Neural crest cell (in vitro differentiated cells): ENCODE measurements at places on chromosomes 2 and 18. TPM values are rescaled to one million over a fixed set of nuclear protein-coding genes. Genes with fewer than 3 reads are reported as not detected.
A peak's percentile ranks its signal among the peaks of the same experiment; 100 is the strongest.

- no peak for DNase-seq
- peaks cover 5% of the 10 kb centered on the region for H3K36me3 ChIP-seq
- no peak overlapping the region for H3K4me3 ChIP-seq
- H3K4me1 ChIP-seq: peaks cover 23% of the 10 kb centered on the region
- H3K27ac ChIP-seq: no peak overlapping the region
These were observed 142.3 kb upstream of the ZFP36L2 start for GRCh38 chr2:43368483-43369385.

GRCh38 chr2:147425437-147426029 is 419.3 kb upstream of the ACVR2A start:
- peaks cover 3% of the 10 kb centered on the region for H3K36me3 ChIP-seq
- H3K4me1 ChIP-seq: no peaks in the 10 kb centered on the region
- H3K27ac ChIP-seq: no peak overlapping the region

- H3K36me3 ChIP-seq: peaks cover 2% of the 10 kb centered on the region
- H3K4me3 ChIP-seq: no peak overlapping the region
- no peak for DNase-seq
- H3K27ac ChIP-seq: no peak overlapping the region
These were observed 50.2 kb downstream of the MCFD2 start for GRCh38 chr2:46865181-46865970.

DNA sequence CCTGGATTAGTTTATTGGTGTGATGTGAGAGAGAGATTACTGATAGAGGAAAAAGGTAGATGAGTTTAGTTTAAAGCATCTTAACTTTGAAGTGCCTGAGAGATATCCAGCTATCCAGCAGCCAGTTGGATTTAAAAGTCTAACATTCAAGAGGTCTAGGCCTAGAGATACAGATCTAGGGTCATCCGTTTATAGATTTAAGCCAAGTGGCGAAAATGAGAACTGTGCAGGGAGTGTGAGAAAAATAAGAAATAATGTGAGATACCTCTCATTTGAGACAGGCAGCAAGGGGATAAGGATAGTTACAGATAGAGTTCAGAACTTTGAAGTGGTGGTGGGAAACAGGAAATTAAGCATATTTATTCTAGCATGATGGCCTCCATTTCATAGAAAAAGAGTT is 5.3 kb upstream of the ORC2 start:
- no peaks in the 10 kb centered on the region for H3K27me3 ChIP-seq
- peaks cover 24% of the 10 kb centered on the region for H3K4me1 ChIP-seq
- no peaks in the 10 kb centered on the region for H3K36me3 ChIP-seq
- DNase-seq: no peak
- H3K4me3 ChIP-seq: no peak overlapping the region

DNA sequence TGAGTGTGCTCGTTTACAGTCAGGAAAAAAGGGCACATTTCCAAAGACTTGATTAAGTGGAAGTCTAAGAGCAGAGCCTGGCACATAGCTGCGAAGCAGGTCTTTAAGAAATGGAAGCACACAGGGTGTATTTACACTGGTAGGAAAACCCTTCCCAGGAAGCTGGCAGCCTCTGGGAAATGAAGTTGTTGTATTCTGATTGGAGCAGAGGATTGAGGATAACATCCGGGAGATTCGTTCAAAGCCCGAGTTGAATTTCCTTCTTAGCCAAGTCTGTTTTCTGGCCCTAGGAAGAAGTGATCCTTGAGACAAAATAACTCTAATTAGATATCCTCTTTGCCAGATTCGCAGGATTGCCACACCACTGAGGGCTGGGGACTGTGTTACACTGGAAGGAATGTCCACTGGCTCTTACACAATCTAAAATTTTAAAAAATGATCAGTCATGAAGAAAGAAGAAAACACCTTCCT is 75.9 kb downstream of the ITGB1BP1 start:
- peaks cover 16% of the 10 kb centered on the region for H3K36me3 ChIP-seq
- no peak for DNase-seq
- no peaks in the 10 kb centered on the region for H3K27me3 ChIP-seq
- no peaks in the 10 kb centered on the region for H3K4me1 ChIP-seq
- H3K27ac ChIP-seq: no peak overlapping the region
- no peak overlapping the region for H3K4me3 ChIP-seq

DNA sequence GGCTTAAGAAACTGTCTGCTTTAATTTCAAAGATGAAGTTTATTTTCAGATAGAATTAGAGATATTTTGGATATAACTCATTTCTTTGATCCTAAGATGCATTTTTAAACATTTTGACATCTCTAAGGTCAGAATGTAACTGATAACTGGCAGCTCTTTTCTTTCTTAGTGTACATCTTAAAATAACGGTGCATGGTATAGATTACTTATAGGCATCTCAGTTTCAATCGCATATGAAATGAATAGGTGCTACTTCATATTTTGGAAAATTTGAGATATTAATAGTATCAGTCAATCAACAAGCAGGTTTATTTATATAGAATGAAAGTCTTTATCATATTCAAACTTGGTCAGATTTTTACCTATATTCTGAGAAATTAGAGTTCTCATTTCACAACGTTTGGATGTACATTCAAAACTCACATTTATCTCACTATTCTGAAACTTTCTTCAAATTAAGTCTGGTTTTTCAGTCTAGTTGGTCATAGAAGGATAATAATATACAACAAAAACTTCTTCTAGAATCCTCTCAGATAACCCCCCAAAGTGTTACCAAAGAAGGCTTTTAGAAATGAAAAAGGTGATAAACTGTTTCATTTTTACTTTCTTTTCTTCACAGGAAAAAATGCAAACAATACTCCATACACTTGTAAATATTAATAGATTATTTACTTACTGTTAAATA is 122.8 kb upstream of the WDSUB1 start:
- DNase-seq: no peak
- no peaks in the 10 kb centered on the region for H3K27me3 ChIP-seq
- peaks cover 15% of the 10 kb centered on the region for H3K36me3 ChIP-seq
- no peak overlapping the region for H3K27ac ChIP-seq

DNA sequence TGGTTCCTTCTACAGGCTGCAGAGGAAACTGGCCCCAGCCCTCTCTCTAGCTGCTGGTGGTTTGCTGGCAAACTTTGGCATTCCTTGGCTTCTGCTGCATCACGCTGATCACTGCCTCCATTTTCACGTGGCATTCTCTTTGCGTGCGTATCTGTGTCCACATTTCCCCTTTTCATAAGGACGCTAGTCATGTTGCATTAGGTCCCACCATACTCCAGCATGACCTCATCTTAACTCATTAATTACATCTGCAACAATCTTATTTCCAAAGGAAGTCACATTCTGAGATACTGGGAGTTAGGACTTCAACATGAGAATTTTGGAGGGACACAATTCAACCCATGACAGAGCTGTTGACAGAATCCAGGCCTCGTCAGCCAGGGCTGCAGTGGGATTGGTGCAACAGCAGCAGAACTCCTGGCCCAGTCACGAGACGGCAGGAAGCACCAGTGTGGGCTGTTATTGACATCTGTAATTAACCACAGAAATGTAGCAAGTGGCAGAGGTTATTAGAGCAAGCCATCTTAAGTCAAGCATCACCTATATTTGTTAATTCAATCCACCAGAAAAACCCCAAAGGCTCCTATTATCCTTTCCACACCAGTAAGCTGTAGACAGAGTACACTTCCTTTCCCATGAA is 132.4 kb downstream of the TMEM163 start:
- no peak overlapping the region for H3K4me3 ChIP-seq
- H3K27me3 ChIP-seq: no peaks in the 10 kb centered on the region
- H3K4me1 ChIP-seq: peaks cover under 1% of the 10 kb centered on the region
- no peak for DNase-seq

DNA sequence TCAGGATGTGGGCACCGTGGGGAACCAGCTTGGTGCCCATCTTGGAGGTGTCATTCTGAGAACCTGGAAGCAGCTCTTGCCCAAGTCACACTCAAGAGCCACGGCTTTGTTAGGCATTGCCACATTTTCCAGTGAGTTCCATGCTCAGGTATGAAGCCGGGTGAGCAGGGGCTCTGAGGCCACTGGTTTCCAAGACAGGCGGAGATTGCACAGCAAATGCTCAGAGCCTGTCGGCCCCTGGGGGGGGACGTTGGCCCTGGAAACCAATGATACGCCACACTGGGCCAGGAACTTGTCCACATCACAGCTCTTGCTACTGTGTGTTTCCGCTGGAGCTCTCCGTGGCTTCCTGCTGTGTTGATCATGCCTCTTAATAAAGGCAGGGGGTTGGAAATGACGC is 52.5 kb upstream of the SALL3 start:
- H3K27ac ChIP-seq: no peak overlapping the region
- H3K27me3 ChIP-seq: peaks cover 2% of the 10 kb centered on the region
- H3K36me3 ChIP-seq: no peaks in the 10 kb centered on the region
- H3K4me3 ChIP-seq: no peak overlapping the region

GRCh38 chr2:20444993-20445910 is 1.6 kb upstream of the RHOB start:
- no peak for DNase-seq
- peaks cover 5% of the 10 kb centered on the region for H3K36me3 ChIP-seq
- peak overlapping the region; percentile 63 for H3K4me3 ChIP-seq
- H3K27me3 ChIP-seq: peaks cover 3% of the 10 kb centered on the region
- no peak overlapping the region for H3K27ac ChIP-seq

GRCh38 chr2:240790370-240791220 is 29.4 kb downstream of the KIF1A start:
- peaks cover 19% of the 10 kb centered on the region for H3K4me1 ChIP-seq
- no peak overlapping the region for H3K4me3 ChIP-seq
- H3K27ac ChIP-seq: no peak overlapping the region

DNA sequence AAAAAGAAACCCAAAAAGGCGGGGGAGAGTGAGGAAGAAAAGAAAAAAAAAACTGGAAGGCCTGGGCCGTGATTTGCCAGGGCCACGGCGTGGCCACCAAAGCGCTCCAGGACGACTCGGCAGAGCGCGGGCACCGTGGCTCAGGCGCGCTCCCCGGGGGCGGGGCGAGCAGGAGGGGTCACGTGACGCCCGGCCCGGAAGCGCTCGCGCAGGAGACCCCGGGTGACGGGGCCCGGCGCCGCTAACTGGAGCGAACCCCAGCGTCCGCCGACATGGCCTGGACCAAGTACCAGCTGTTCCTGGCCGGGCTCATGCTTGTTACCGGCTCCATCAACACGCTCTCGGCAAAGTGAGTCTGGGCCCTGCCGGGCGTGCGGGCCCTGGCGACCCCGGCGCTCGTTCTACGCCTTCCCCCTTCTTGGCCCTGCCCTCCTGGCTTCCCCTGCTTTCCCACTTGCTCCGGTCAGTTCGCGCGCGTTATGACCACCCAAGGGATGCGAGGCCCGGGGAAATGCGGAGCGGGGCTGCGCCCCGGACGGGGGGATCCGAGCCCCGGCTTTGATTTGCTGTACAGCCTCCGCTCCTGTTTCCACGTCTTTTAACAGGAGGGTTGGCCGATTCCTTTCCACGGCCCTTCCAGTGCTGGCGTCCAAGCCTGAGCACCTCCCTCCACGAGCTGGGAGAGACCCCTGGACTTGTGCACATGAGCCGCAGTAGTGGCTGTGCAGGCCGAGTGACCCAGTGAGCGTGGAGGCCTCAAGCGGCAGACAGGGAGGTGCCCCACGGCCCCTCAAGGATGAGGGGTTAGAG is at the start of gene SLC35F6:
Gene SLC35F6, plus strand, starts transcription at position 207 of the 810 bp plus-strand sequence. Its CDS starts 66 bp downstream, at position 273.
- H3K36me3 ChIP-seq: no peaks in the 10 kb centered on the region
- peaks cover 26% of the 10 kb centered on the region for H3K4me1 ChIP-seq
- no peaks in the 10 kb centered on the region for H3K27me3 ChIP-seq
- peak within 1 kb of the TSS; percentile 92 for H3K4me3 ChIP-seq
- peak; percentile 71 for DNase-seq

GRCh38 chr2:213285404-213285803 is 1.1 kb downstream of the SPAG16 start:
- no peak overlapping the region for H3K27ac ChIP-seq
- no peak for DNase-seq
- peak overlapping the region; percentile 91 for H3K4me3 ChIP-seq
- peaks cover 41% of the 10 kb centered on the region for H3K4me1 ChIP-seq
- peaks cover 13% of the 10 kb centered on the region for H3K36me3 ChIP-seq

DNA sequence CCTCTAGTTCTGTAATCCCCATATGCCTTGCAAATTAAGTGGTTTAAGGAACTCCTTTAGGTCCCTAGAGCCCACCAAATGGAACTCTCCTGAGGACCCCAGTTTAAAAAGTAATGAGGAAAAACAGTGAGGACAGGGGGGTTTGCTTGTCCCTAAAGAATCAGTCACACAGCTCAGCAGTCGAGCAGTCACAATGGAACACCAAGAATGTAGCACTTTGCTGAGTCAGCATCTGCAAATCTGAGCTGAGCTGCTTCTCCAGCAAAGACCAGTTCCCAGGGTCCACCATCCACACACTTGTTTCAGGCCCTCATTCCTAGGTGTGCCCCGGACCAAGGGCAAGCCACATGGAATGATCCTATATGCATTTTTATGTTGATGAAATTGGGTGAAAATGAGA is 46.2 kb upstream of the NEDD4L start:
- peaks cover 8% of the 10 kb centered on the region for H3K4me1 ChIP-seq
- no peak for DNase-seq
- no peaks in the 10 kb centered on the region for H3K27me3 ChIP-seq
- H3K27ac ChIP-seq: no peak overlapping the region
- H3K36me3 ChIP-seq: no peaks in the 10 kb centered on the region

DNA sequence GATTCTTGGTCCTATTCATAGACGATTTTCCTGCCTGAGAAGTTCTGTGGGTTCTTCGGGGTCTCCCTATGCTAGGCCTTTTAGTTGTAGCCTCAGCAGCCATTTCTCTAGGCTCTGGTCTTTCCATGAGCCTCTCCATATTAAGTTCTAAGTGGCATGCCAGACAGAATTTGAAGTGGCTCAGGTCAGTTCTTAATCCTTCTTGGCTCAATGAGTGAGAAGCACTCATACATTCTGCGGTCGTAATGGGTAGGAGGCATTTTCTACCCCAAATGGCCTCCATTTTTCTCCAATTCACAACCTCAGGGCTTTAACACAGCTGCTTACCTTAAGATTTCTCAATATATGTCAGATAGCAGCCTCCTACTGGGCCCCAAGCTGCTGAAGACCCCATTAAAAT is 405.3 kb upstream of the GALNT5 start:
- no peaks in the 10 kb centered on the region for H3K36me3 ChIP-seq
- no peaks in the 10 kb centered on the region for H3K27me3 ChIP-seq
- H3K27ac ChIP-seq: no peak overlapping the region
- no peak overlapping the region for H3K4me3 ChIP-seq
- H3K4me1 ChIP-seq: no peaks in the 10 kb centered on the region

DNA sequence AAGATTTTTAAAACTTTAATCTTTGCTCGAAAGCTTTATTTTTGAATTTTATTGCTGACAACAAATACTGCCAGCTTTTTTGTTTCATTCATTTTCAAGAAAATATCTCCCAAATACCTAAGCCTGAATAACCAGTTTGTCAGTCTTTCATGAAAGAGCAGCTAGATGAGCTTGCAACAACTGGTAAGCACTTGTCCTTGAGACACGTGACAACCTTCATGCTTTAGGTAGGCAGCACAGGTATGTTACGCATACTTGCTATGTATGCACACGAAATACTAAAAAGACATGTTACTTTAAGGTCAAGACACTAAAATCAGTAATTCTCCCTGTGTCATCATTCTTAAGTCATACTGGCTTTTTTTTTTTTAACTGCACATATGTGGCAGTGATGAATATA is 12.3 kb downstream of the CEBPZ start:
- no peak for DNase-seq
- H3K27ac ChIP-seq: no peak overlapping the region
- H3K27me3 ChIP-seq: no peaks in the 10 kb centered on the region
- H3K4me3 ChIP-seq: no peak overlapping the region
- peaks cover 3% of the 10 kb centered on the region for H3K4me1 ChIP-seq

GRCh38 chr2:173062801-173063200 is 12.8 kb upstream of the MAP3K20 start:
- H3K27me3 ChIP-seq: no peaks in the 10 kb centered on the region
- no peak overlapping the region for H3K4me3 ChIP-seq
- DNase-seq: no peak

UGT1A10 gene
- total RNA-seq: not detected in 2 replicates

SETBP1 gene
- 38.9 and 39.3 TPM in 2 replicates for total RNA-seq

IER3IP1 gene
- total RNA-seq: 14.2 and 15.9 TPM in 2 replicates

C18orf54 gene
- 27.9 and 30.6 TPM in 2 replicates for total RNA-seq

TTC31 gene
- total RNA-seq: 29.6 and 31.6 TPM in 2 replicates

TLX2 gene
- total RNA-seq: not detected in 2 replicates

NOP58 gene
- total RNA-seq: 103 and 110 TPM in 2 replicates

ASPRV1 gene
- 1.2 and 1.7 TPM in 2 replicates for total RNA-seq

MAP3K19 gene
- not detected in 2 replicates for total RNA-seq
